ENCODE measurements at places on chromosomes 7 and 10.

DNA sequence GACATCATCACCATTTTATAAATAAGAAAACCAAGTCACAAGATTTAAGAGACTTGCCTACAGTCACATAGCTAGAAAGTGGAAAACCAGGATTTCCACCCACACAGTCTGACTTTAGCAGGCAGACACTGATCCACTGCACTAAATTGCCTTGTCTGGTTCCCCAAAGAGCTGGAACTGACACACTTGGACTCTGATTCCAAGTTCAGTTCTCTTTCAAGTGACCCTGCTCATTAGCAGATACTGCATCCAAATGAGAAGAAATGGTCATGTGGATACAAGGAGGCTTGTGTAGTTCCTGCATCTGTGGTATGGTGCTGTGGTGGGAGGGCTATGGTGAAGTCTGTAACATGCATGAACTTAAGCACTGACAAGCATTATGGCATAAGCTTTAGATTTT, 180.1 kb upstream of the MKLN1 start:
- DNase-seq = no peak

- DNase-seq = peak; percentile 78
These were observed 166.1 kb downstream of the ST7 start for GRCh38 chr7:117119192-117119924.

GRCh38 chr10:7038416-7038815, 372.4 kb downstream of the SFMBT2 start:
- DNase-seq = no peak

DNA sequence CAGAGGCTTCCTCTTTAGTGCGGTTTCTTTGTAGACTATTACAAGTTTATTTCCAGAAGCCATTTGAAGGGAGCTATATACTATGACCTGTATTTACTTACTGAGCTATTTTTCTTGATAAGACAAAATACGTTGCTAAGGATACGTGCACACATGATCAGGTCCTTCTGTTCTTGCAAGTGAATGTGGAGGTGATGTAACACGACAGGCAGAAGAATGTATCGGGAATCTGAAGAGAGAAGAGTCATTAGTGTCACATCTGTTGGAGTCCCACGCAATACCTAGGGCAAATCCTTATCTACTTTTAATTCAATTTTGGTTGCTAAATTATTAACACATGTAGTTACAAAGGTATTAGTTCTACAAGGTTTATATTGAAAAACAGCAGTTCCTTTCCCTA, 284.6 kb upstream of the IMMP2L start:
- DNase-seq = no peak

DNA sequence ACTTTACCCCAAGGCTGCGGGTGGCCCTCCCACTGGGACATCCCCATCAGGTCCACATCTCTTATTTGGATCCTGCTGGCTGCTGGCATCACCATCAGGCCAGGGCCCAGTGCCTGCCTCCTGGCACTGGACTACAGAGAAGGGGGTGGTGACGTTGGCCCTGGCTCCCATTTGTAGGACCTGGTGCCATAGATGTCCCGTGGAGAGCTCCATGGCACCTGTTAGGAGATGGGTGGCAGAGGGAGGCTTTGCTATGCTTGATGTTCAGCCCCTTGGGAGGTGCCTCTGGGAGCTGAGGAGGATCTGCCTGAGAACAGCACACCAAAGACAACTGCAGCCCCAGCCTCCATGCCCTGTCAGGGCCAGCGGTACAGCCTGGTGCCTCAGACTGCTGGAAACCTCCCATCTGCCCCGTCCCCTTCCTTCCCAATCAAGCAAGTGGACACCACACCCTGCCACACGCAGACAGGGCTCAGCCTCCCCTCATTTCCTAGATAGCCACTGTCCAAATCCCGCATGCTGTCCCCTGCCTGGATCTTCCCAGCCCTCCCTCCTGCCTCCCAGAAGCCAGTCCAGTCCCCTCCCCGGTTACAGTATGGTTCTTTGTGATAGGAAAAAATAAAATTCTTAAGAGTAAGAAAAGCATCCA, 230.0 kb upstream of the GRB10 start:
- no peak for DNase-seq

- DNase-seq = no peak
These were observed 36.9 kb upstream of the GNAI1 start for GRCh38 chr7:80097756-80098155.

- DNase-seq = no peak
These were observed 24.7 kb upstream of the NUB1 start for GRCh38 chr7:151316896-151317295.

DNA sequence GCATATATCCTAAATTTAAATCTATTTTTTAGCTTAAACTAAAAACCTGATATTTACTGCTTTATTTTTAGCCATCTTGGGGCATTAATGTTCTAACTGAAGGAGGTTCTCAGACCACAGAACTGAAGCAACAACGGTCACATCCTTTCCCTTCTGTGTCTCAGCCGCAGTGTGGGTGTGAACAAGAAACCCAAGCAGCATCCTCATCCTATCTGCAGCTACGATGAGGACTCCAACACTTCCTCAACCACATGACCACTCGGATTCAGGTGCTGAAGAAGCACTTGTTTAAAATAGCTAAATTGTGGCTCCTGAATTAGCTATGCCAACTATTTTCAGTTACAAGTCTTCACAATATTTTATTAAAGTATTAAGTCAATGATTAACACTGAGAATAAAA, 5.3 kb downstream of the ESYT2 start:
- no peak for DNase-seq

- no peak for DNase-seq
These were observed 355.8 kb downstream of the SUGCT start for GRCh38 chr7:40490603-40490924.

DNA sequence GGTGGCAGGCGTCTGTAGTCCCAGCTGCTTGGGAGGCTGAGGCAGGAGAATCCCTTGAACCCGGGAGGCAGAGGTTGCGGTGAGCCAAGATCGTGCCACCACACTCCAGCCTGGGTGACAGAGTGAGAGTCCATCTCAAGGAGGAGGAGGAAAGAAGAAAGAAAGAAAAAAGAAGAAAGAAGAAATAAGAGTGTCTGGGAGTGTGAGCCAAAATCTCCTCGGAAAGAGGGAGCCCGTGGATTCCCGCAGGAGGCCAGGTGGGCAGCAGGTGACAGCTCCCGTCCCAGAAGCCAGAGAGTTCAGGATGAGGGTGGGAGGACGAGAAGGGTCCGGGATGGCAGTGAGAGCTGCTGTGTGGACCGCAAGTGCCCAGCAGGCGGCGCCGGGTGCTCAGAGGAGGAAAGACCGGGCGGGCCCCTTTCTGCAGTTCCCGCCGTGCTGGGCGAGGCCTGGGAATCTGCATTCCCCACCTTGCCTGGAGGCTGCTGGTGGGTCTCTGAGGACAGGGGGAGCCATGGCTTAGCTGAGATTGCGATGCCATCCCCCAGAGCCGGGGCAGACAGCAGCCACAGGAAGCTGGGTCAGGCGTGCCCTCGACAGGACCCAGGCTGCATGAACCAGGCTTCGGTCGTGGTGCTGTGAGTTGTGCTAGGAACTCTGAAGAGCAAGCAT, 17.1 kb upstream of the AMZ1 start:
- no peak for DNase-seq

DNA sequence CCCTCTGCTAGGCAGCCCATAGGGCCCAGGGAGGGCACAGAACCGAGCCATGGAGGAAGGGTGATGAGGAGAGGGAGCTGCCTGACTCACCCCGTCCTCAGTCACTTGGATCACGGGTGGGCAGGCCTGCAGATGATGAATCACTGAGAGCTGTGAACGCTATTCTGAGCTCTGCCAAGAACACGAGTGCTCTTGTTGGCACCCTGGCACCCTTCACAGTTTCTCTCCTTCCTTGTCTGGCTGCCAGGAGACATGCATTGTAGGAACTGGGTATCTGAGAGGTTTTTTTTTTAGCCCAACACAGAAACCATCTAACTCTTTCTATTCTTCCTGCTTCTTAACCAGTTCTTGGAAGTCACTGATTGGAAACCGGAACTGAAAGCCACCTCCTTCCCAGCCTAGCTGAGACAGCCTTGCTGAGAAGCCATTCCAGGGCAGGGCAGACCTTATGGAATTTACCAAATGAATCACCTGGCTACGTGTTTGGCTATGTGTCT, 82.1 kb downstream of the SLC37A3 start:
- no peak for DNase-seq

DNA sequence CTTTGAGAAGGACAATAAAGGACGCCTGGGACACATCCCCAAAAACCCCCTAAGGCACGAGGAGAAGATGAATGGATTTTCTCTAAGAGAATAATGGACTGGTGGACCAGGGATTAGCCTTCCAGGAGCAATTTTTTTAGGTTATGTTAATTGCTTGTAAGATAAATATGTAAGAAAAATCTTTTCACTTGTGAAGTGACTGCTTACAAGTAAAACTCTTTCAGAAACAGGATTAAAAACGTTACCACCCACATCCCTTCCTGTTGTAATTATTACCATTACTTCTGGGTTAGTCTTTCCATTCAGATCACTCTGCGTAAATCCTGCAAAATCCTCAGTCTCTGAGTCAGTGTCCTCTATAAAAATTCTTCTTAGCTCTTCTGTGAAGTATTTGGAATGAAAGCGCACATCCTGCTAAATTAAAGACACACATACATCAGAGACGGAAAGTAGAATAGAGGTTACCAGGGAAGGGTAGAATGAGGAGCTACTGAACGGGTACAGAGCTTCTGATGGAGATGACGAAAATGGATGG, 34.3 kb downstream of the CDCA7L start:
- no peak for DNase-seq

- no peak for DNase-seq
These were observed 55.9 kb upstream of the CTBP2 start for GRCh38 chr10:125216309-125216708.

- DNase-seq = no peak
These were observed 33.1 kb downstream of the HABP2 start for GRCh38 chr10:113585949-113586348.

- DNase-seq = no peak
These were observed 12.3 kb downstream of the ZNF316 start for GRCh38 chr7:6649241-6649961.

- no peak for DNase-seq
These were observed 53.7 kb downstream of the KIF5B start for GRCh38 chr10:32002531-32002930.

- DNase-seq = no peak
These were observed 235.9 kb downstream of the FOXP2 start for GRCh38 chr7:114650491-114650890.

- DNase-seq = peak; percentile 84
These were observed 32.2 kb downstream of the FOXL3 start for GRCh38 chr7:322111-322671.

All from left forelimb (tissue), 1 donor.